ENCODE measurements at places on chromosomes 6 and 20.
A peak's percentile ranks its signal among the peaks of the same experiment; 100 is the strongest.

GRCh38 chr6:30727920-30728553, 7.9 kb downstream of the TUBB start:
- no peak for DNase-seq

DNA sequence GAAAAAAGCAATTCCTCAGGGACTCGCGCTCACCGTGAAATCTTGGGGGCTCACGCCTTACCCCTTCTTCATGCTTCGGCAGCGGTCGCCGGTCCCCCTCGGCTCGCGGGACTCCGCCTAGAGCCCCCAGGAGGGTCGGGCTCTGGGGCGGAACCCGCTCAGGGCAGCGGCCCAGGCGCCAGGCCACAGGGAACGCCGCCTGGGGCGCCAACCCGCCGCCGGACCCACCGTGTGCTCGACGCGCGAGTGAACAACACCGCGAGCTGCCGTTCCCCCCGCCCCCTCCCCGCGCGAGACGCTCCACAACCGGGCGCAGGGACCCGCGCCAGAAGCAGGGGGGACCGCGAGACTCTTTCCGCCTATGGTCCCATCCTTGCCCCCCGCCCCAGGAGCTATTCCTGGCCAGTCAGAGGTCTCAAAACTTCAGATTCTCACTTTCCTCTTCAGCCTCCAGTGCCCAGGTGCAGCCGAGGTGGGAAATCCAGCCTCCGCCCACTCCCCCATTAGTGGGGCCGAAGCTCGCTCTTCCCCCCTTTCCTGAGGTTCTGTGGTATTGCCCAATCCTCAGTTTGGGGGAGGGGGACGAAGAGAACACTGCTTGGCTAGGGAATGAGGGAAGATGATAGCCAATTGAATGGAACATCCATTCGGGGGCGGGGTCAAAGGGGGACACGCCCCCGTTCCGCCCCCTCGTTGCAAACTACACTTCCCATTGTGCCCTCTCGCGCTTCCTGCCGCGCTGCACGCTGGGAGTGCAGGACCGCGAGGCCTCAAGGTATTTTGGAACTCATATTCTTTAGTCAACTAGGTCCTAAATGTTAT, at the start of gene WASF1:
Gene WASF1, minus strand, starts transcription at position 265 of the 822 bp plus-strand sequence. CDS start 52,069 bp downstream, outside the sequence.
- DNase-seq, result peak; percentile 91

- DNase-seq, result no peak
Observed at GRCh38 chr6:35154262-35154661, 13.1 kb upstream of the TCP11 start.

- DNase-seq, result no peak
Observed at GRCh38 chr6:15420959-15421438, 175.1 kb downstream of the JARID2 start.

DNA sequence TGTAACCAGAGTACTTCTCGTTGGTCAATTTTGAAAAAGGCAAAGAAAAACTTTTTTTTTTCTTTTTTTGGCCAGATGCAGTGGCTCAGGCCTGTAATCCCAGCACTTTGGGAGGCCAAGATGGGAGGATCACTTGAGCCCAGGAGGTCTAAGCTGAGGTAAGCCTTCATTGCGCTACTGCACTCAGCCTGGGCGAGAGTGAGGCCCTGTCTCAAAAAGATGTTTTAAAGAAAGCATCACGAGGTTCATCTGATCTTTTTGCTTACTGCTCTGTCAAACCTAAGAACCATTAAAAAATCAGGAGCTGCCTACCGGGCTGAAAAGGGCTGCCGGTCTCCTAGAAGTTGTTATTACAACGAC, 607 bp downstream of the LYRM2 start:
- no peak for DNase-seq

- DNase-seq, result no peak
Observed at GRCh38 chr20:40284611-40285010, 404.4 kb downstream of the MAFB start.

DNA sequence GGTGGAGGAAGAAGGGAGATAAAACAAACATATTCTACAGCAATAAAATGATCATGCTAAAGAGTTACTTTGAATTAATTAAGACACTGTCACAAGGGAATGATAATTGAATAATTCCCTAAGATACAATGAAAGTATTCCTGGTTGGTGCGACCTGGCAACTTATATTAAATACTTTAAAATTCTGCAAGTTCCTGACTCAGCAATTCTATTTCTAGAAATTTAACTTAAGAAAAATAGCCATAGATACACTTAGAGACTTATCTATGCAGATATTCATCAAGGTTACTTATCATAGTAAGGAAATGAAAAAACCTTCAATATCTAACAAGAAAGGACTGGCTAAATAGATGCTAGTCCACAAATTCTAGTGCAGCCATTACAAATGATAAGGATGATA, 156.0 kb downstream of the BACH2 start:
- no peak for DNase-seq

GRCh38 chr20:13510837-13511488, 127.8 kb downstream of the TASP1 start:
- DNase-seq, result no peak

GRCh38 chr20:45853484-45853883, 3.7 kb downstream of the ACOT8 start:
- DNase-seq, result no peak

- DNase-seq, result no peak
Observed at GRCh38 chr6:3007571-3007970, 7.9 kb downstream of the NQO2 start.

DNA sequence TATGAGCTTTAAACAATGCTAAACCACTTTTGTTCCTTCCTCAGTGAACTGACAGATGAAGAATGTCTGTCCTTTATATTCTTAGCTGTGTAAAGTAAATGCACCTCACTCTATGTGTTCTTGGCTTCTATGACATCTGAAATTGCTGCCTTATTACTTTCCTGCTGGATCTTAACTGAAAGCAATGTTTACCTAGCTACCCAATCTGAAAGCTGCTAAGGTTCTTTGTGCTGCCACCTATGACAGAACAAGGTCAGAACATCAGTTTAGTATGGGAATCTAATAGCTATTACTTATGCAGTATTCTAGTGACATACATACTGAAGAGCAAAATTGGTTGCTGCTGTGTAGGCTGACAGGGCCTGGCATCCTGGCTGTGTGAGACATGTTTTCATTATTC, 444.1 kb downstream of the KHDRBS2 start:
- no peak for DNase-seq

GRCh38 chr6:35218021-35218420, 4.3 kb downstream of the SCUBE3 start:
- DNase-seq, result no peak

GRCh38 chr20:9966966-9967365, 67.8 kb upstream of the ANKEF1 start:
- DNase-seq, result no peak

Data from activated CD4-positive, alpha-beta T cell treated with anti-CD3 and anti-CD28 coated beads, Interleukin-2, amount 50 U/mL, for 48 hours (primary cell).